ENCODE measurements at places on chromosomes 5 and 9. TPM values are rescaled to one million over a fixed set of nuclear protein-coding genes. Genes with fewer than 3 reads are reported as not detected.

Gene SPATA31C1
- polyA plus RNA-seq: not detected

Gene PCDHGA5
- polyA plus RNA-seq: 0.32 TPM

Gene FSD1L
- 2.8 TPM for polyA plus RNA-seq

Gene CA9
- polyA plus RNA-seq: 2.4 TPM

Gene AFAP1L1
- 13.3 TPM for polyA plus RNA-seq

Gene SLC46A2
- 18.5 TPM for polyA plus RNA-seq

Gene RIC1
- 3.5 TPM for polyA plus RNA-seq

Gene PTGR1
- 14.0 TPM for polyA plus RNA-seq

Gene MGAT1
- polyA plus RNA-seq: 415 TPM

Gene INSL4
- not detected for polyA plus RNA-seq

Gene C9
- polyA plus RNA-seq: not detected

Gene SCGB3A1
- polyA plus RNA-seq: 595 TPM

Gene IDNK
- 5.7 TPM for polyA plus RNA-seq

Gene C5orf58
- polyA plus RNA-seq: not detected

Gene TXNDC8
- polyA plus RNA-seq: not detected

Gene ARID3C
- polyA plus RNA-seq: not detected

Gene PRSS3
- 0.26 TPM for polyA plus RNA-seq

Gene ROPN1L
- polyA plus RNA-seq: 22.8 TPM

Gene MUSK
- polyA plus RNA-seq: 0.22 TPM

Gene DNAH5
- 2.7 TPM for polyA plus RNA-seq

Gene PRUNE2
- 3.8 TPM for polyA plus RNA-seq

Gene CDX1
- 0.28 TPM for polyA plus RNA-seq

Gene UBE2QL1
- polyA plus RNA-seq: 0.02 TPM

Gene TJP2
- polyA plus RNA-seq: 39.3 TPM

Gene ENTPD8
- 0.45 TPM for polyA plus RNA-seq

Gene SPATA31E1
- not detected for polyA plus RNA-seq

Gene PCDHB6
- polyA plus RNA-seq: 0.16 TPM

Gene ZFR
- 23.0 TPM for polyA plus RNA-seq

Gene TTC39B
- 4.2 TPM for polyA plus RNA-seq

Gene SLC27A6
- 0.39 TPM for polyA plus RNA-seq

Gene STK32A
- polyA plus RNA-seq: 2.2 TPM
